ENCODE measurements at places on chromosomes 12 and 14.
A peak's percentile ranks its signal among the peaks of the same experiment; 100 is the strongest.

DNA sequence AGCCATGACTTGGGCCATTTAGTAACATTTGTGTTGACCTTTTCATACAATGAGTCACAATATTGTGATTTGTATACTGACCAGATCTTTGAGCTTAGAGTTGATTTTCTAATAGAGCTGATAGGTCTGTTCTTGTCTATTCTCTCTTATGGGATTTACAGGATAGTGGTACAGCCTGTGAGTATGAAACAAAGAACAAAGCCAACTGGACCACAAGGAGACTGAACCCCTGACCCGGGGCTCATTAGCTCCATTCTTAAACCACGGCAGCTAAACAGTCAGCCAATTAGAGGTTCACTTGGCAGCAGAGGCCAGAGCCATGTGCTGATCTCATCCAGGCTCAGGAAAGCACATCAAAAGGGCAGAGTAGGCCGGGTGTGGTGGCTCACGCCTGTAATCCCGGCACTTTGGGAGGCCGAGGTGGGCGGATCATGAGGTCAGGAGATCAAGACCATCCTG, 59.1 kb upstream of the GNPNAT1 start:
- no peak for DNase-seq

DNA sequence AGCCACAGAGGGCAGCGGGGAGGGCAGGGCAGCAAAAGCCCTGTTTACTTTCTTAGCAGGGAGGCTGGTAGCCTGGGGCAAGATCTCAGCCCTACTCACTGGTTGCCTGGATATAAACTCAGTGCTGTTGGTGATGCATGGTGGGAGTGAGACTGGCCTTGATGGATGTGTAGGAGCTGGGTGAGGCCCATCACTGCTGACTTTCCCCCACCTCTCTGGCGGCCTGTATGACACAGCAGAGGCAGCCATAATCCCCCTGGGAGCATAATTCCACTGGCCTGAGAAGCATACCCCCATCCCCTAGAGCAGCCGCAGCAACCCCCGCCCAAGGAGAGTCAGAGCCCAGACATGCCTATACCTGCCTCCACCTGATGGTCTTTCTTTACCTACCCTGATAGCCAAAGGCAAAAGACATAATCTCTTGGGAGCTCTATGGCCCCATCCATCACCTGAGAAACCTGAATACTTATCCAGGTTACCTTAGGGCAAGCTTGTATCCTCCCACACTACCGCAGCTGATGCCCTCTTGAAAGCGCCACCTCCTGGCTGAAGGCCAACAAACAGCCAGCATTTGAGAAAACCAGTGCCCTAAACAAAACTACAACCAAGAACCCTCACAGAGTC, 59.3 kb downstream of the DNAI7 start:
- DNase-seq = no peak

DNA sequence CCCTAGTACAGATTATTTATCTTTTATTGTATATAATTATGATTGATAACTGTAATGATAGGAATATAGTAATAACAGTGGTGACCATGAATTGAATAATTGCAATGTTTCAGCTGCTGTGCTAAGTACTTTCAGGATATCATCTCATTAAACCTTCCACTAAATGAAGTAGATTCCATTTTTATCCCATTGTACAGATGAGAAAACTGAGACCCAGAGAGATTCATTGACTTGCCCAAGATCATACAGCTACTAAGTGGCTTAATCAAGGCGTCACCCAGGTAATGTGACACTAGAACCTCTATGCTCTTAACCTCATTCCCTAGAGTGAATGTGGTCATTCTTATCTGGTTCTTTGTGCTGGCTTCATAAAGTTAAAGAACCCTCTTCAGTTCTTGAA, 124.6 kb downstream of the KTN1 start:
- DNase-seq = no peak

- DNase-seq = no peak
Measured at GRCh38 chr12:127282786-127283565, 984.0 kb upstream of the TMEM132C start.

DNA sequence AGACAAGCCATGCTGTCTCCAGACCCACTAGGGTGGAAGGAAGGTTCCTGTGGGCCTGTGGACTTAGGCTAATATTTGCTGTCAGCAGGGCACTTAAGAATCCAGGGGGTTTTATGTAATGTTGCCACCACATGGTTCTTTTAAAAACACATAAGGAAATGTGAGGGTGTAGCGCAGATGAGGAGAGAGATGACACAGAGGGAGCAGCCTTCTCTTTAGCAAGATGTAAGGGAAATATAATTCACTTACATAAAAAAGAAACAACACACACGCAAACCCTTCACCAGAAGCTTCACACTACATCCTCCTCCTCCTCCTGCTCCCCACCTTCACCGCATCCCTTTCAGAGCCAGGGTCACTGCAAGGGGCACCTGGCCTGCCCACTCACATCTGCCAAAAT, 4.9 kb upstream of the PIP4K2C start:
- DNase-seq = no peak

DNA sequence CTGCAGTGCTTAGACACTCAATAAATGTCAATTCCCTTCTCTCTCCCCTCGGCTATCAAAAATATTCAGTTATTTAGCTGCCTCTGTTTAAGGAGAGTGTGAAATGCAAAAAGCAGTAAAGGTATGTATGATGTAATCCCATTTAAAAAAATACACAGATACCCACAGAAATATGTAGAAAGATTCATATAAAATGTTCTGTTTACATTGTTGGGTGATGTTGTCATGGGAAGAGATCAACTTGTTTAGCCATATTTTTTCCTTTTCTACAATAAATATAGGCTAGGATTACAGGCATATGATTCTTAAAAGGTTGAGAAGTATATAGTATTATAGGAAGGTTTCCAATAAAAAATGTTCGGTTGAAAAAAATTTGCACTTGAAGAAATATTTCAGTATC, 7.8 kb downstream of the PPP2R3C start:
- no peak for DNase-seq

GRCh38 chr12:93243689-93244513, 133.8 kb upstream of the NUDT4 start:
- peak; percentile 25 for DNase-seq

GRCh38 chr12:66140731-66141130, 10.2 kb upstream of the LLPH start:
- DNase-seq = no peak

DNA sequence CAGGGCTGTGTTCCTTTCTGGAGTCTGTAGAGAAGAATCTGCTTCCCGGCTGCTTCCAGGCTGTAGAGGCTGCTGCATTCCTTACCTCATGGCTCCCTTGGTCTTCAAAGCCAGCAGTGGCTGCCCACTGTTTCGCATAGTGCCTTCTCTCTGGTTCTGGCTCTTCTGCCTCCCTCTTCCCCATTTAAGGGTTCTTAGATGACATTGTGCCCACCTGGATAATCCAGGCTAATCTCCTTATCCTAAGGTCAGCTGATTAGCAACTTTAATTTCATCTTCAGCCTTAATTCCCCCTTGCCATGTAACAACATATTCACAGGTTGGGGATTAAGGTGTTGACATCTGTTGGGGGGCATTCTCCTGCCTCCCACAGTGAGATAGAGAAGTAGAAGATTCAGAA, 208.6 kb upstream of the TMTC1 start:
- DNase-seq = no peak

GRCh38 chr12:31874961-31875608, 84.1 kb upstream of the RESF1 start:
- DNase-seq = peak; percentile 17

- DNase-seq = no peak
Measured at GRCh38 chr14:104725772-104726548, 1.9 kb downstream of the ADSS1 start.

DNA sequence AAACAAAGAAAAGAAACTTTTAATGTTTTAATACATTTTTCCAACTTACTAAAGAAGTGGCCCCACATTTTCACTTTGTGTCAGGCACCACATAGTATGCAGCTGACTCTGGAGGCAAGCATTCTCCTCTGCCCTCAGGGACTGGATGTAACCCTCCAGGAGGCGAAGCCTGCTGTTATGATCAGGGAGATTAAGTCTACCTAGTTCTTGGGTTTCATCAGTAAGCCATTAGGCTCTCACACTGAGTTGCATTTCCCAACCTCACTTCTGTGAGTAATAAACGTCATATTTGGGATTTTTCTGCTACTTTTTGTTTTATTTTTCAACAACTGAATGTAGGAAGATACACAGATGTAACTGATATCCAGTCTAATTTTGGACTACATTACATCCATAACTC, 101.2 kb upstream of the LRFN5 start:
- no peak for DNase-seq

DNA sequence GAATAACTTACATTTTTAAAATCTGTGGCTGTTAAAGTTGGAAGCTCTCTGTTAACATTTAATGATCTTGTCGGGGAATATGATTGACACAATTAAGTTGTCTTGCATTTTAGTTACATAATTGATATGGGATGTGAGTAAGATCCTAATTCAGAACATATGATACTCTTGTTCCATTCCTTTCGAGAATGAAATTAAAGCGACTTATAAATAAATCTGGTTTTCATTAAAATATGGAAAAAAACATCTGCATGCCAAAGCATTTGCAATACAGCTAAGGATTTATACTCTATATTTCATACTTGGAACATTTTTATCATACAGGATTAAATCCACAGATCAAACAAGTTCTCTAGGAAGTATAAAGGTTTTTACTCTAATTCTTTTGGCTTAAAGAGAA, 52.0 kb downstream of the SLC38A6 start:
- no peak for DNase-seq

GRCh38 chr12:122732170-122732569, 1.5 kb upstream of the HCAR1 start:
- no peak for DNase-seq

- DNase-seq = peak; percentile 4
Measured at GRCh38 chr14:45810152-45810872, 557.3 kb upstream of the MIS18BP1 start.

- no peak for DNase-seq
Measured at GRCh38 chr12:12182703-12183365, 84.0 kb downstream of the LRP6 start.
